ENCODE measurements at places on chromosomes 2 and 18.

GRCh38 chr2:8592736-8593135 is 89.1 kb upstream of the ID2 start:
- DNase-seq: no peak

DNA sequence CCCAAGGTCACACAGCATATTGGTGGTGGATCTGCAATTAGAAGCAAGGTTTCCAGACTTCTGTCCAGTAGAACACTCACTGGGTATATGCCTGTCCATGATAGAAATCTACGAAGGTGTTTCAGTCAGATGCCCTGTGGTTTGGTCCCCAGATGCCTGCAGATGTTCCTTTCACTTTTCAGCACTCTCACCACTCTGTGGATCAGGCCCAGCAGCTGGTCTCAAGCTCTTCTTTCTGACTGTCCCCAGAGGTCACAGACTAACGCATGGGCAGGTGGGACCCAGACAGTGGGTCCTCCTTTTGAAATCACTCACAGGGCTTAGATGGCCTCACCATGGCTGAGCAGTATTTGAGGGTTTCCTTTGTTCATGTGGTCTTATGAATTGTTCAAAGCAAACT is 376.5 kb downstream of the ALK start:
- no peak for DNase-seq

DNA sequence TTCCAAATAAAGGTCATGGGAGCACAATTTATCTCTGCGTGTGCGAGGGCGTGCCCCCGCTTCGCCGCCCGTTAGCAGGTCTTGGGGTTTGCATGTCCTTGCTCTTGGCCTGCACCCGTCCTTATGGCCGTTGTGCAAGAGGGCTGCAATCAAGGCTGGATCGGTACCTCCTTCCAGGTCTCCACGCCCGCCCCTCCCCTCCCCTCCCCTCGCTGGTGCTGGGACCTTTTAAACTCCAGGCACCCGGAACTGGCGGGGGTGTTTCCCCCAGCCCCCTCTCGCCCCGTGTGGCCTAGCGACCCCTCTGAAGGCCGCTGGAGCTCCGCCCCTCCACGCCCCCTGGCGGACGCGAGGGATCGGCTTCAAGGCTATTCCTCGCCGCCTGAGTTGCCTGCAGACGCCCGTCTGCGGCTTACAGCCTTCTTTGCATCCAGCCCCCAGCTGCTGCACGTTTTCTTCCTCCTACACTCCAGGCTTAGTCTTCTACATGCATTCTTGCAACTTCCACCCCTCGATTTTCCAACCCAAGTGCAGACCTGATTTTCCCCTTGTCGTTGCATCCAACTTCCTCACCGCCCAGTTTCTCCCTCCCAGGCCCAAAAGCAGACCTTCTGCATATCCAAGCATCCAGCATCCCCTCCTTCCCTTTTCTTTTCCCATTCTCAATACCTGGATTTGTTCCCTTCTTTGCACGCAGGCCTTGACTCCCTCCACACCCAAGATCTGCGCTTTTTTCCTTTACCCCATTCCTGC is 577 bp downstream of the IDH1 start:
- peak; percentile 96 for DNase-seq

GRCh38 chr2:160741815-160742214 is 248.2 kb upstream of the RBMS1 start:
- no peak for DNase-seq
